WTC11 (cell line): ENCODE measurements at places on chromosomes 3 and 15.
A peak's percentile ranks its signal among the peaks of the same experiment; 100 is the strongest.

DNA sequence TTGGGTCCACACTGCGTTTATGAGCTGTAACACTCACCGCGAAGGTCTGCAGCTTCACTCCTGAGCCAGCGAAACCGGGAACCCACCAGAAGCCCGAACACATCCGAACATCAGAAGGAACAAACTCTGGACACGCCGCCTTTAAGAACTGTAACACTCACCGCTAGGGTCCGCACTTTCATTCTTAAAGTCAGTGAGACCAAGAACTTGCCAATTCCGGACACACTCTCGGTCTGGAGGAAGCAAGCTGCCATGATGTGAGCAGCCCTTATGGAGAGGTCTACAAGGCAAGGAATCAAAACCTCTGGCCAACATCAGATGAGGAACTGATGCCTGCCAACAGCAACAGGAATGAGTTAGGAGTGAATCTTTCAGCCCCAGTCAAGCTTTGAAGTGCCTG is 62.9 kb downstream of the SLC28A2 start:
- H3K27ac ChIP-seq: no peak overlapping the region
- no peak overlapping the region for H3K4me3 ChIP-seq
- peak; percentile 59 for DNase-seq
- no peaks in the 10 kb centered on the region for H3K4me1 ChIP-seq
- no peaks in the 10 kb centered on the region for H3K36me3 ChIP-seq
- peaks cover 14% of the 10 kb centered on the region for H3K27me3 ChIP-seq

DNA sequence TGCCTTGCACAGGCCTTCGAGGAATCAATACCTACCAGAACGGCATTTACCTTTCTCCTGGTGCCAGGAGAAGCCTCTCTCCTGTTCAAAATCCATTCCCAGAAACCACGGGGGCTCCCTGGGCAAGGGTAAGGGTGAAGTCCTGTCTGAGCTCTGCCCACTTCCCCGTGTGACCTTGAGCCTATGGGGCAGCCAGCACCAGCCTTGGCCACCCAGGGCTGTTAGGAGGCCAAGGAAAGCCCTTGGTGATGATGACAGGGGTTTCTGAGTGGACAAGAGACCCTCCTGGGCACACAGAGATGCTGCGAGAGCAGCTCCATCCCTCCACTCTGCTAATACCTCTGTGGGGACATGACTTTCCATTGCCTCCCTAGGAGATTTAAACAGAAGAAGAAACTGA is 5.9 kb downstream of the SCN5A start:
- H3K4me3 ChIP-seq: no peak overlapping the region
- peaks cover 35% of the 10 kb centered on the region for H3K4me1 ChIP-seq
- no peaks in the 10 kb centered on the region for H3K27me3 ChIP-seq
- H3K36me3 ChIP-seq: no peaks in the 10 kb centered on the region
- H3K27ac ChIP-seq: no peak overlapping the region
- no peak for DNase-seq

DNA sequence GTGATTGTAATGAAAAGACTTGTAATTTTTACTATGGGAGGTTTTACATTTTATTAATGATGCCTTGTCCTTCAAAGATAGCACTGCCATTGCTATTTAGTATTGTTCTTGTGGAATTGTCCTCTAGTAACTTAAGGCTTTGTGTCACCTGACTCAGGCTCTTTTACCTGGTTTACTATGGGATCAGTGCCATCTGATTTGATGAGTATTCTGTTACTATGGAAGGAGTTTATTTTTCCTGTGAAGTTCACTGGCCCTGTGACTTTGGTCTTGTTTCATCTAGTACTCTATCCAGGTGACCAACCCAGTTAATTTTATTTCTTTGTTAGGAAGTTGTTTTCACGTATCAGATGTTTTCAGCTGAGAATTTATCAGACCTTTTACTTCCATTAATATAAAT is 9.0 kb downstream of the MORF4L1 start:
- peaks cover 35% of the 10 kb centered on the region for H3K4me1 ChIP-seq
- no peak overlapping the region for H3K4me3 ChIP-seq
- H3K27me3 ChIP-seq: no peaks in the 10 kb centered on the region
- H3K27ac ChIP-seq: peak overlapping the region; percentile 32
- no peak for DNase-seq

GRCh38 chr3:171380711-171381425 is 79.3 kb downstream of the TNIK start:
- H3K27ac ChIP-seq: no peak overlapping the region; the same call in 1 of the 2 replicates
- DNase-seq: no peak
- H3K4me3 ChIP-seq: no peak overlapping the region
- H3K36me3 ChIP-seq: no peaks in the 10 kb centered on the region
- peaks cover 75% of the 10 kb centered on the region for H3K4me1 ChIP-seq

- no peak overlapping the region for H3K4me3 ChIP-seq
- no peak overlapping the region for H3K27ac ChIP-seq
- no peak for DNase-seq
- H3K36me3 ChIP-seq: peaks cover 2% of the 10 kb centered on the region; the same call in 1 of the 2 replicates
These were observed 69.7 kb upstream of the ARL6 start for GRCh38 chr3:97694876-97695275.

DNA sequence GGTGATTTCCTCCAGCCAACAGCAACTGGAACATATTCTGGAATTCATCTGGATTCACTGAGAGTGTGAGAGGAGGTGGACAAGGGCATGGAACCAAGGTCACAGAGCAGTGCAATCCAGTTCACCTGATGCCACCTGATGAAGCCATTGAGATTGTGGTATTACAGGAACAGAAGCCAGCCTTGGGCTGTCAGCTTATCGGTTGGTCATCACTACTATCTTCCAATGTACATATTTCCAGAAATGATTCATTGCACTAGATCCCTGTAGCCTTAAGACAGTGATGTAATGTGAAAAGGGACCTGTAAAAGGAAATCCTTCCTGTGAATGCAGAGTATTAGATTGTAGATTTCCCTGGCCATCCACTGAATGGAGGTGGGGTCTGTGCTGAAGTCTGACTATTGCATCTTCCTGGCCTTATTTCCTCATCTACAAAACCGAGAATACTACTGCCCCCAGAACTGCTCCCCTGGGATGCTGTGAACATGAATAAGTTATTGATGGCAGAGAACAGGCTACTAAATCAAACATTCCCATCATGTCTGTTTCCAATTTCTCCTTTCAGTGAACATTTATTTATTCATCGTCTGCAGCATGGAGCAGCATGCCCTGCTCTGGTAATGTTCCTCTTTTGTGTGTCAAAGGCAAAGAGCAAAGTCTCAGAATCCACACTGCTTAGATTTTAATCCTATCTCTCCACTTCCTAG is 47.4 kb upstream of the TPM1 start:
- no peaks in the 10 kb centered on the region for H3K27me3 ChIP-seq
- peaks cover 17% of the 10 kb centered on the region for H3K4me1 ChIP-seq
- no peak overlapping the region for H3K27ac ChIP-seq
- H3K36me3 ChIP-seq: no peaks in the 10 kb centered on the region

- DNase-seq: no peak
- no peak overlapping the region for H3K27ac ChIP-seq
- H3K27me3 ChIP-seq: peaks cover 3% of the 10 kb centered on the region; the same call in 1 of the 2 replicates
- H3K36me3 ChIP-seq: no peaks in the 10 kb centered on the region
- H3K4me1 ChIP-seq: peaks cover 50% of the 10 kb centered on the region
- no peak overlapping the region for H3K4me3 ChIP-seq
These were observed 5.8 kb downstream of the PRKCD start for GRCh38 chr3:53166781-53167291.

DNA sequence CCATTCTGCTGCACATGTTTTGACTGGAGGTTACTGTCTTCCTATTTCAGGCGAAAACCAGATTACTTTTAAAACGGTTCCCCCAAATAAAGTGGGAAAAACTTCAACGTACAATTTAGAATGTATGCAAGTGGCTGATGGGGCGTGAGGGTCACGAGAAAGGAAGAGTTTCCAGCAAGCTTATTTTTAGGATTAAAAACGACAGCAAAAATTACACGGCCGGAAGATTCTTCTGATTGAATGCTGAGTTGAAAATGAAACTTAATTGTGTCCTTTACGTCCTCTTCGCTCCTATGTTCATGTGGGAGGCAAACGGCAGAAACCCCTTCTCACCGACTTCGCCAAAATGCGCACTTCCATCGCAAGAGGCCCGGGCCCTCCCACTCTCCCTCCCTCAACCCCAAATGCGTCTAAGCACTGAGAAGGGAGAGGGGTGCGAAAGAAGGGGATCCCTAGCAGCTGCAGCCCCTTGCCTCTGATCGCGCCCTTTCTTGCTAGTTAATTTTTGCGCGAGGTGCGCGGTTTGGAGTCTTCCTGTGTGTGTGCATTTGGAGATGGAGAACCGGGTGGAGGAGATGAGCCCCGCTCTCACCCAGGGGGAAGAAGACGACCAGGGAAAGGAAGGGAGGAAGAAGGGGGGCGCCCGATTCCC is 656 bp downstream of the CD47 start:
- H3K4me1 ChIP-seq: peaks cover 5% of the 10 kb centered on the region; the same call in 1 of the 2 replicates
- no peaks in the 10 kb centered on the region for H3K36me3 ChIP-seq
- H3K27me3 ChIP-seq: peaks cover 36% of the 10 kb centered on the region
- no peak overlapping the region for H3K27ac ChIP-seq
- peak overlapping the region; percentile 92 for H3K4me3 ChIP-seq

DNA sequence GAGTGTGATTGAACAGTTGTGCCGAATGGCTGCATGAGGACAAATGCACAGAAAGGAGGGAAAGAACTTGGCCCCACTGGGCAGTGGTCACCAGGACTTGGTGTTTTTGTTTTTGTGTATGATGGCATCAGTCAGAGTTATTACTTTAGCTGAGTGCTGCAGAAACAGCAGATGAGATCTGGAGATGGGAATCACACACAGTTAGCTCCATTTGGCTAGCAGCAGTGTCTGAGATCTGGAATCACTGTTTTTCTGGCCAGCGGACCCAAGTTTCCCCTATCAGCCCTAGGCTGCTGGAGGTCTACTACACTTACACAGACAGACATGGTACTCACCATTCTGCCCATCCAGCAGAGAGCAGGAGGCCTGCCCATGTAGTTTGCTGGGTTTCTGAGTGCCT is 45.9 kb upstream of the APEH start:
- no peak overlapping the region for H3K27ac ChIP-seq
- DNase-seq: no peak
- H3K27me3 ChIP-seq: peaks cover 3% of the 10 kb centered on the region; the same call in 1 of the 2 replicates
- H3K4me3 ChIP-seq: no peak overlapping the region
- H3K36me3 ChIP-seq: no peaks in the 10 kb centered on the region
- H3K4me1 ChIP-seq: no peaks in the 10 kb centered on the region

DNA sequence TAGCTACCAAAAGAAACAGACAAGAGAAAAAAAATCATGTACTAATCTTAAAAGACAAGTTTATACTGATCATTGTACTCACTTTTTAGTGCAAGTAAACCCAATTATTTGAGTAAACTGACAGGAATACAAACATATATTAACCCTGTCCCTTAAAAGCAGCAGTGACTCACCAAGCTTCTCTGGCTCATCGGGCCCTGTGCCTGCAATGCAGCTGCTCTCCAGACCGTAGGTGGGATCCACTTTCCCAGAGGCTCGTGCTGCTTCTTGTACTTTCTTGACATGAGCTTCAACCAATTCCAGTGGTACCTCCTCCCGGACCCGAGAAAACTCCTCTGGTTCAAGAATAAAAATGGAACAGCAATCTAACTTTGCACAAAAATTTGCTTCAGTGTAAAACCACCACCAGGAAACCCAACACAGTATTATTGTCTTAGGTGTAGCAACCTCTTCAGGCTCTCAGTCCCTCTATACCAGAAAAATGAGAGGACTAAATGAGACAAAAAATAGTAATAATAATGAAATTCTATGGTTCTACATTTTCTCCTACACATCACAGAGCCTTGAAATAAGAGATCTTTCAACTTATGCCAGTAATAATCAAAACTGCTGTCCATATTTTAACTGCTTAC is 82.6 kb upstream of the CSPG5 start:
- no peak overlapping the region for H3K4me3 ChIP-seq
- no peak overlapping the region for H3K27ac ChIP-seq

DNA sequence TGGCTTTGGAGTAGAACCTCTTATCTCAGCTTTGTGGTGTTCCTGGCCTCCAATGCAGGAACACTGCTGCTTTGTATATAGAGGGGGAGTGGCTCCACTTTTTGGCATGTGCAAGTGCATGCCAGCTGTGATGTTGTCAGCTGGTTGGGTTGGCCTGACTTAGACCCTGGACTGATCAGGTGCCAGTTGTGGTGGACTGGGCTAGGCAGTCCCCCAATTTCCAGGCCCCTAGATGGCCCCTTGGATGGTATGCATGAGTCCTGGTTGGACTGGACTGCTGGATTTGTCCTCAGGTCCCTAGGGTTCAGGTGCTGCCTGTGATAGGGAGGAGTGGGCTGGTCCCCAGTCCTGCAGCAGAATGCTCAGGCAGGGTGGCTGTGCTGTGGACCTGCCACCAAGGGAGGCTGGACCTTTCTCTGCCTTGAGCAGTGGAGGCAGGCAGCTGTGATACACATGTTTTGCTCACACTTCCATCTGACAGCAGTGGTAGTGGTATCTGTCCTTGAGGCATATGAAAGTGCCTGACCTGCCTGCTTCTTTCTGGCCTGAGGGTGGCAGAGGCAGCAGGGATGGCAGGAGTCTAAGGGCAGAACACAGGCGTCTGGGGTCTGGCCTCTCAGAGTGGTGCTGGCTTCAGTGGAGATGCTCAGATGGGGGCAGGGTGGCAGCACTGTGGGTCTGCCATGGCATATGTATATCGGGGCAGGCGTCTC is 74.8 kb downstream of the STXBP5L start:
- DNase-seq: no peak
- H3K4me1 ChIP-seq: peaks cover 10% of the 10 kb centered on the region
- H3K36me3 ChIP-seq: peaks cover 32% of the 10 kb centered on the region
- H3K4me3 ChIP-seq: no peak overlapping the region

GRCh38 chr15:85624291-85624801 is 170.4 kb downstream of the KLHL25 start:
- no peak overlapping the region for H3K4me3 ChIP-seq
- H3K27ac ChIP-seq: no peak overlapping the region
- 0 out of 2 replicates have a peak, but pooled peaks cover 4% of the 10 kb centered on the region for H3K4me1 ChIP-seq
- no peaks in the 10 kb centered on the region for H3K27me3 ChIP-seq
- DNase-seq: no peak

DNA sequence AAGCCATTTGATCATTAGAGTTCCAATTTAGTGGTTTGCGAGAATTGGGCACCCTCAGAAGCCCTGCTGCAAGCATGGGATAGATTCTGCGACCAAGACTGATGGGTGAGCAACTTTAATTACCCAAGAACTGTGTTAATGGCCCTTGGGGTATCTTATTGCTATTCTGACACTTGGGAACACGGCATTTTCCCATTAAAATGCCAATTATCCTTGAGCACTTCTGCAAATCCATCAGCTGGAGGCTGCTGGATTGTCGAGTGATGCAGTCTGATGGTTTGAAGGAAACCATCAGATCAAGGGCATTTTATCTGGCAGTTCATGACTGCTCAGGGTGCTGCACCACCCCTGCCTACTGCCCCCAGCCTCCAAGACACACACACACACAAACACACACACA is 183.6 kb upstream of the PROK2 start:
- H3K4me1 ChIP-seq: no peaks in the 10 kb centered on the region
- no peak overlapping the region for H3K4me3 ChIP-seq
- no peak overlapping the region for H3K27ac ChIP-seq
- no peaks in the 10 kb centered on the region for H3K36me3 ChIP-seq
- no peaks in the 10 kb centered on the region for H3K27me3 ChIP-seq
- DNase-seq: no peak

- H3K27me3 ChIP-seq: no peaks in the 10 kb centered on the region
- H3K4me1 ChIP-seq: no peaks in the 10 kb centered on the region
- no peak overlapping the region for H3K4me3 ChIP-seq
- H3K27ac ChIP-seq: no peak overlapping the region
These were observed 23.4 kb downstream of the NCBP2 start for GRCh38 chr3:196918968-196919367.
